ENCODE measurements at places on chromosomes 12 and 14.
A peak's percentile ranks its signal among the peaks of the same experiment; 100 is the strongest.

GRCh38 chr12:69919495-69919894, 94.5 kb downstream of the MYRFL start:
- no peak for DNase-seq

DNA sequence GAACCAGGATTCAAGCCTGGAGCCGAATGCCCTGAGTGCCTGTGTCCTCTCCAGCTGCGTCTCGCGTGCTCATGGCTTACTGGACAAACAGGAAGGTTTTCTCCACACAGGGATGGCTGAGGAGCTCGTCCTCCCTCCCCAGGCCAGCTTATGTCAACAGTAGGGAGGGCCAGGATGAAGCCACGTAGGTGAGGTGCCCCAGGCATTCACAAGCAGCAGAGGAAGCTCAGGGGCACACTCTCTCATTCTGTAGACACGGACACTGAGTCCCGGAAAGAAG, 49.3 kb downstream of the TRPV4 start:
- DNase-seq: no peak

GRCh38 chr14:22668417-22668816, 24.3 kb upstream of the OR6J1 start:
- DNase-seq: no peak

- DNase-seq: no peak
Measured at GRCh38 chr12:48125985-48126384, 6.8 kb downstream of the PFKM start.

DNA sequence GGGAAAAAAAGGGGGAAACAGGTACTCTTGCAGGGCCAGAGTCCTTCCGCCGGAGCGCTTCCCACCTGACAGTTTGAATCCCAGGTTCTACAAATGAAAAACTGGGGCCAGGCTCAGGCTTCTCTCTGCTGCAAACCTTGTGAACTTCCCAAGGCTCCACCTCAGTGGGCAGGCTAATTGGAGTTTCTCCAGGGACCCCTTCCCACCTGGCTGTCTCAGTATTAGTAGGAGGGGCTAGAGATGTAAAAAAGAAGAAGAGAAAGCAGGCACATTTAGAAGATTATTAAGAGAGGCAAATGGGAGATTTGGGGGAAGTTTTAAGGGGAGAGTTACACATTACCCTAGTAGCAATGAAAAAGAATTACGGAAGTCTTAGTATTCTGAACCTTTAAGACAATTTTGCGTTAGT, 20.0 kb upstream of the CLEC2D start:
- peak; percentile 44 for DNase-seq

- no peak for DNase-seq
Measured at GRCh38 chr12:89326239-89327040, 25.9 kb downstream of the DUSP6 start.

GRCh38 chr12:82223426-82223825, 134.8 kb downstream of the CCDC59 start:
- DNase-seq: no peak

- DNase-seq: no peak
Measured at GRCh38 chr12:14260011-14260993, 105.2 kb upstream of the ATF7IP start.

GRCh38 chr14:105105158-105105557, 39.9 kb upstream of the GPR132 start:
- DNase-seq: no peak

GRCh38 chr12:105084251-105085250, at the start of gene ALDH1L2:
Gene ALDH1L2, minus strand, starts transcription at chr12:105084458. Its CDS starts 22 bp downstream, at chr12:105084436.
- DNase-seq: peak; percentile 32

DNA sequence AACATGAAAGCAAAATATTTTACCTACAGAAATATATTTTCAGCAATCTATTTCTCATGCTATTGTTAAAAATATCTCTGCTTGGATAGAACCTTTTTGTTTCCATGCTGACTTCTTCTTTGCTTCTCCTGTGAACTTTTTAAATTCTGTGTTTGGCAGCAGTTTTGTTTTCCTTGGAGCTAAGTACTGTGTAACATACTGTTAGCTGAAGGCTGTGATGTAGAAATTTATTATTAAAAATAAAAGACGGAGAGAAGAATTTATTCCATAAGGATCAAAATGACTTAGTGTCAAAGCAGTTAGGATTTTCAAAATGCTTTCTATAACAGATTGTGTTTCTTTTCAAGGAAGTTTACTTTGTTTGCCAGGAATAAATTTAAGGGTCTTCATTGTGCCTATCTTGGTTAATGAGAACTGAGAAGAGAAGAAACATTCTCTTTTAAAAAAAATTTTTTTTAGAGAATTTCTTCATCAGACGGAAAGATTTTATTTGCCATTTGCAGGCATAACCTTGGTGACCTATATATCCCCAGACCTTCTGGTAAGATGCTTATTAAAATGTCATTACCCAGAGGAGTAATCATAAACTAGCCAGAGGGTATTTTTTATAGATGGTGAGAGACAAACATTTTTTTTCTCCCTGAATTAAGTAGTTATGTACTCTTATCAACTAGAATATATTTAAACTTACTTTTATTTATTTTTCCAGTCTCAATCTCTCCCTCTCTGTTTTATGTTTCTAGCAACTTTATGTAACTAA, 147.1 kb upstream of the SLCO1C1 start:
- no peak for DNase-seq

GRCh38 chr12:93429448-93429847, 12.3 kb downstream of the UBE2N start:
- no peak for DNase-seq

GRCh38 chr12:16361142-16361783, 13.8 kb downstream of the MGST1 start:
- DNase-seq: no peak

- no peak for DNase-seq
Measured at GRCh38 chr12:123713823-123714585, 1.9 kb downstream of the ATP6V0A2 start.

DNA sequence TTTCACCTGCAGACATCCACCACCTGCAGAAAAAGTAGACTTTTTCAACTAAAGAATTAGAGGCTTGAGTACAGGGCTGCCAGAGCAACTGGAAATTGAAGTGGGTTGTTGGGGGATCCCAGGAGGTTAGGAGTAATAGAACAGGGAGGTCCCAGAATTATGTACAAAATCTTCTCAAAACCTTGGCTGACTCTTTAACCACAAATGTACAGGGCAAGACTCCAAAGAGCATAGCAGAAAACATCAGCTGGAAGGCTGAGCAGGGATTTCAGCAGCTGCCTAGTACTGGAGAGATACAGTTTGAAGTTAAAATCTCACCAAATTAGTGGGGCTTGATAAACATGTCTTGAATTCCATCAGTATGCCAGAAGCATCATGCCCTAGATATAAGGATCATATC, 191.6 kb downstream of the CRADD start:
- DNase-seq: no peak

- DNase-seq: no peak
Measured at GRCh38 chr14:51867741-51868140, 7.3 kb downstream of the GNG2 start.

DNA sequence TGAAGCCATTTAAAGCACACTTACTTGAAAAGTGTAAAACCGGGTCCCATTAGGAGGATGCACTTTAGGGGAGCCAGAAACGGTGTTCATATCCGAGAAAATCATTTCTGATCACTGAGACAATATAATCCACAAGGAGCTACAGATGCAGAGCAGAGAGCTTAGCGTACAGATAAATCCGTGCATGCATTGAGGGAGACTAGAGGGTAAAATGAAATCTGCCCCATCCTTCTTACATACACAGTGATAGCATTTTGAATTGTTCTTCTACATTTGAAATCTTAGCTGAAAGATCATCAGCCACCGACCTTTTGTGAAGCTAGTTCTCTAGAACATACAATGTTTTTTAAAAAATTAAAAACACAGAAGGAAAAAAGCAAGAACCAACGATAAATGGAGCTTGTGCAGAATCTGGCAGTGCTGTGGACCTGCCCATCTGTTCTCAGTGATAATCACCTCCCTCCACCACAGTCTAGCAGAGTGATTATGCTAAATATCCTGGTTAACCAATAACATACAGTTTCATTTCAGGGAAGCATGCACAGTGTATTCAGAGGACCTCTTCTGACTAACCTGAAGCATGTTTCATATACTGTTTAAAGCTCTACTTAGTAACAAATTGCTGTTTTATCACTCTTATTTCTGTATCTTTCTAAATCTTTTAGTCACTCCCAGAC, 161.1 kb downstream of the PPFIA2 start:
- DNase-seq: no peak

DNA sequence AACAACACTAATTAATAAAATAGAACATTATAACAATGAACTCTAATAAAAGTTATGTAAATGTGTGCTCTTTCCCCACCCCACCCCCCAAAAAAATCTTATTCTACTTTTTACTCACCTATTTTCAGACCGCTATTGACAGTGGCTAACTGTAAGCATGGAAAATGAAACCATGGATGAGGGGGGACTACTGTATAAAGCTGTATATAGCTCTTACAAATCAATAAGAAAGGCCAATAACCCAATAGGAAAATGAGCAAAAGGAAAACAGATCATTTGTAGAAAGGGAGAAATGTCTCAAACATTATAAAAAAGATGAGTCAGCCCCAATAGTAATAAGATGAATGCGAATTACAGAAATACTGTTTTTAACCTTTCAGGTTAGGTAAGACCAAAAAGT, 27.4 kb downstream of the YEATS4 start:
- DNase-seq: no peak

- DNase-seq: no peak
Measured at GRCh38 chr12:13193505-13194231, 2.9 kb upstream of the EMP1 start.

GRCh38 chr12:103913100-103913499, 17.1 kb upstream of the HSP90B1 start:
- no peak for DNase-seq

- no peak for DNase-seq
Measured at GRCh38 chr12:94762943-94763342, 112.6 kb upstream of the TMCC3 start.

DNA sequence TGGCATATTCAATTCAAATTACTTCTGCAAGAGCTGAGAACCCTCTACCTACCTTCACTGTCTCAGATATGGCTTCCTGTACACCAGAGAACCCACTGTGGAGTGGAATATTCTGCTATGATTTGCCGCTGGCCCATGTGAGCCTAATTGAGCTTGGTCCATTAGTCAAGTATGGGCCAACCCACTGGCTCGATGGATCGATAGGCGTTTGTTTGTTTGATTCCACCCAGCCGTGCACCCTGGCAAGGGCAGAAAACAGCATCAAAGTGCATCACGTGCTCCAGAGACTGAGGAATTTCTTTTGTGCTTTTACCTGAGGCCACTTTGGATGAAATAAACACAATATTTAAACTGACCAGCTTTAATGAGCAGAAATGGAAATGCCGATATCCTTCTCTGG, 426.3 kb downstream of the AACS start:
- no peak for DNase-seq

GRCh38 chr12:94390130-94390485, 69.6 kb downstream of the CEP83 start:
- DNase-seq: no peak

GRCh38 chr12:129662234-129662633, 241.6 kb downstream of the TMEM132D start:
- DNase-seq: no peak

DNA sequence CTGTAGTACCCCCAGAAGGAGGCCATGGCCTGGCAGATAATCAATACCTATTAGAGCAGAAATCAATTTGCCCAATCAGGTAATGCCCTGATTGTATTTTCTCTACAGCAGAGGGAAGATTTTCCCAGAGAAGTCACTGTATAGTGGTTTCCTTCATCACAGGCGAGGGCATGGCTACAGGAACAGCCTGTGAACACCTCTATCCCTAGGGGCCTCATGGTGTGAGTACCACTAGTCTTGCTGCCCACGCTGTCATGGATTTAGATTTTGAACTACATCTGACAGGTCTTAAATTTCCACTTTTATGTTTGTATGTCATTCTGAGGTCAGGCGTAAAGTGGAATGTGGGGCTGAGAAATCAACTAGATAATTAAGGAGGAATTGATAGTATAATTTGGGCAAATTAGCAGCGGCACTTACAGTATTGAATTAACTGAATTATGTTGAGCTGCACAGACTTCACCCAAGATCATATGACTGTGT, 42.4 kb upstream of the STXBP6 start:
- DNase-seq: no peak

- no peak for DNase-seq
Measured at GRCh38 chr12:42750356-42750755, 160.8 kb upstream of the PRICKLE1 start.

- no peak for DNase-seq
Measured at GRCh38 chr12:66678338-66679275, at the start of gene GRIP1. Gene GRIP1, minus strand, starts transcription at chr12:66679076. Its CDS starts 172 bp downstream, at chr12:66678904.

GRCh38 chr14:83473416-83474235, 1940.0 kb upstream of the SEL1L start:
- no peak for DNase-seq

DNA sequence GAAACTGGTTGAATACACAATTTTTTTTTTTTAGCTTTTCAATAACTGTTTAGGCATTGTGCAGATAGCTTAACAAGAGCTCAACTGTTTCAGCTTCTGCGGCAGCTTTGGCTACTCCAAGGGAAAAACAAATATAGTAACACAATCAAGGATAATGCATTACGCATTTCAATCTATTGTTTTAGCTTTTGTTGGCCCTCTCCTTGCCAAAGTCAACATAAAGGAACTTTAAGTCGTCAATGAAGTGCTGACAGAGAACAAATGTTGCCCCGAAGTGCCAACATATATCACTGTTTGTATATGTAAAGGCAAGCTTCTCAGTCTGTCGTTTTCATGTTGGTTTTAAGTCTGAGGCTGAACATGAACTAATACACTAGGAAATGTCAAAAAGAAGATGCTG, 1087.4 kb upstream of the FLRT2 start:
- DNase-seq: no peak

DNA sequence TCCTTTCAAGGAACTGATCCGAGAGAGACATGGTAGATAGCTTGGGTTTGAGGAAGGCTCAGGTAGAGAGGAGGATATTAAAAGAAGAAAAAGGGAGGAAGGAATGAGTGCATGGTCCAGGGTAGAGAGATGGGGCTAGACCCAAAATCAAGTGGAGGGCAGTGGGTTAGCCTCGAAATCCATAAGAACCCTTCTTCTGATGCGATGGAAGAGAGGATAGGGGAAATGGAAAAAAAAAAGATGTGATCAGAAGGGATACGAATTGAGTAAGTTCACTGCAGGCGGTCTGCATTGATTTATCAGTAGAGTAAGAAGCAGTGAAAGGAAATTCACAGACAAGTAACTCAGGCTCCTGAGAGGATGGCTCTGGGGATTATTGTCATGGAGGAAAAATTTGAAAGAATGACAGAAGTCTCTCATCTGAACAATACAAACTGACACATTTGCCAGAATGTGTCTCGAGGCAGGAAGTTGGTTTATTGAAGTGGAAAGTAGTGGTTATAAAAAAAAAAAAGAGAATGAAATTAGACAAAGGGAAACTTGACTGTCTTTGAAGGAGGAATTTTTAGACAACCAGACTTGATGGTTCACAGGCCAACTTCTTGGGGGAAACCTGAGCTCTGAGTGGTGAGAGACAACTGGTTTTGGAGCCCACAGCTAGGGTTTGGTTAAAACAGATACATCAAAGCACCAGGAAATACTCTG, 10.2 kb downstream of the PPFIBP1 start:
- DNase-seq: peak; percentile 7

GRCh38 chr12:24349051-24349799, 399.8 kb upstream of the SOX5 start:
- no peak for DNase-seq
